ENCODE measurements at places on chromosomes 11 and 22.

- peak; percentile 80 for DNase-seq
Observed at GRCh38 chr11:560305-561147, at the start of the genes LMNTD2 and RASSF7. Gene LMNTD2 (minus strand): TSS chr11:560738. CDS start chr11:560716, 22 bp downstream. Gene RASSF7 (plus strand): TSS chr11:560970. CDS start chr11:561769, 799 bp downstream.

DNA sequence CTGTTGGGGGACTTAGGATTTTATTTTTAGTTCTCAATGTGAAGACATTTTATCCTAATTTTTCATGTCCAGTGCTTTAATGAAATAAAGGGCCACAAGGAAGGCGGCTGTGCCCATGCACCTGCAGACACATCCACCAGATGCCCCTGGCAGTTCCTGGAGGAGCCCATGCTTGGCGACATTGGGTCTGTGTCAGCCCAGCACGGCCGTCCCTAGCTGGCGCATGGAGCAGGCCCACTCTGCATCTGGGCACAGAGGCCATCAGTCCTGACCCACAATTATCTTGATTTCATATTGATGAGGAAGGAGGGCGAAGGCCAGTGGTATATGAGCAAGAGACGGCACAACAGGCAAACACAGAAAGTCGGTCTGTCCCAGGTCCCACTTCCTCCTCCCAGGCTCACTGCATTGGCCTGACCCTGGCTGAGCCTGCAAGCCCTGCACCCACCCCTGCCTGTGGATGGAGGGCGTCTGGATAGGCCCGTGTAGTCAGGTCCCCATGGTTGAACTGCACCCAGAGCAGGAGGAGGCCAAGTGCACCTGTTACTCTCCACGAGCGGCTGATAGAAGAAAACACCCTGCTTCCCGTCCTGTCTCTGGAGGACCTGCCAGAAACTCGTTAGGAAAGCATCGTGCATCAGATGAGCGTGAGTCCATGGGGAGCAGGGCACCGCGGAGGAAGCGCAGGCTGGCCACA, 296.9 kb downstream of the BRD1 start:
- DNase-seq: no peak

DNA sequence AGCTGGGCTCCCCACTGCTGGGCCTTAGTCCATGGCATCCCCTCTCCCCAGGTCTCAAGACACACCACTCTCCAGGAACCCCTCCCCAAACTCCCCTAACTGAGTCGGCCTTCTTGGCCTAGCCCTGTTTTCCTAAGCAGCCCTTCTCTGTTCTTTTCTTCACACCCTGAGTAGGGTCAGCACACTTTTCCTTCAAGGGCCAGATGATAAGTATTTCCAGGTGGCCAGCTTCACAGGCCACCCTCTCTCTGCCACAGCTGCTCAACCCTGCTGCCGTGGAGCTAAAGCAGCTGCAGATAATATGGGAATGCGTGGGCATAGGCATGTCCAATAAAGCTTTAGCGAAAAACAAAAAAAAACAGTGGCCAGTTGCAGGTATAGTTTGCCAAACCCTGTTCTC, 24.1 kb downstream of the DGCR2 start:
- DNase-seq: no peak

GRCh38 chr11:46612326-46612725, 4.7 kb downstream of the HARBI1 start:
- no peak for DNase-seq

GRCh38 chr22:17164392-17165024, 5.4 kb upstream of the HDHD5 start:
- no peak for DNase-seq

DNA sequence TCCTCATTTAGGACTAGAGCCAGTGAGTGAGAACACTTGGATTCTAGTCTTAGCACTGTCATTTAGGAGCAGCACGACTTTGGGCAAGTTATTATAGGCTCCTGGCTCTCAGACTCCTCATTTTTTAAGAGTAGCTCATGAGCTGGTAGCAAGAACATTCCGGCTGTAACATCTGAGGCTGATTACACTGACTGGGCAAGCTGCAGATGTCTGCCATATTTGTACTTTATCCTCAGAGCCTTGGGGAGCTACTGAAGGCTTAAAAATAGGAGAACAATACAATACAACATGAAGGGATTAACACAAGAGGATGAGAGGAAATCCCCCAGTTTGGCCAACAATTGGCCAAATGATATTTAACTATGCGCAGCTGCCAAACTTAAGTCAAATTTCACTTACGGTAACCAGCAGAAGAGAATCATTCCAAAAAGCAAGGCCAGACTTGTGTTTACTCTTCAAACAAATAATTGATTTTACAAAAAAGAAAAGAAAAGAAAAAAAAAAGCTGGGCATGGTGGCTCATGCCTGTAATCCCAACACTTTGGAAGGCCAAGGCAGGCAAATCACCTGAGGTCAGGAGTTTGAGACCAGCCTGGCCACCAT, 113.1 kb upstream of the ARHGAP42 start:
- no peak for DNase-seq

DNA sequence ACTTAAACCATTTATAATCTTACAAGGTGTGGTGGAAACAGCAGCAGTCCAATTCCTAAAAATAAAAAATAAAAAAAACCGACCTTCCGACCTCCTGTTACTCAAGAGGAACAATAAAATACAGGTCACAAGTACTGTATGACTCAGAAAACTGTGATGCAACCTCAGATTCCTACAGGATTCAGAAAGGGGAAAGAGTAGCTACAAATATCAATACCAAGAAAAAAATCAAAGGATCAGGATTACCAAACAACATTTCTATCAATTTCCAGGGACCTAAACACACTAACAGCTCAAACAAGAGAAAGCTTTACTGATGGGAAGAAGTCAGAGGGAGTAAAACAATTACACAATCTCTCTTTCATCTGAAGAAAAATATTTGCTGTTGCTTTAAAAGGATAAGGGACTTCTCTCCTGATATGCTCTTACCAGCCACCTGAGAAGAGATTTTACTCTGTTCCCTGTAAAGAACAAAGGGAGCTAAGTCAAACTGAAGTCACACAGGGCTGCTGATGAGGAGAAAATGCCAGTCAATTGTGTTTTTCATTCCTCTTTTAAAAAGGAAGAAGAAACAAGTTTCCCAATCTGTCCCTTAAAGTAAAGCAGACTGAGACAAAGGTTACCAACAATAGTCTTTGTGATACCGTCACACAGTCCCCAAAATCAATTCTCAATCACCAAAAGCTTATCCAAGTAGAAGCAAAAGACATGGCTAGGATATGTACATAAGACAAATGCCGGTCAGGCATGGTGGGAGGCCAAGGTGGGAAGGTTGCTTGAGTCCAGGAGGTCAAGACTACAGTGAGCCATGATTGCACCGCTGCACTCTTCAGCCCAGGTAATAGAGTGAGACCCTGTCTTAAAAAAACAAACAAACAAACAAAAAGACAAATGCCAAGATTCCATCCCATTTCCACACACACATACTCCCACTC, 39.3 kb downstream of the AMBRA1 start:
- DNase-seq: peak; percentile 73

DNA sequence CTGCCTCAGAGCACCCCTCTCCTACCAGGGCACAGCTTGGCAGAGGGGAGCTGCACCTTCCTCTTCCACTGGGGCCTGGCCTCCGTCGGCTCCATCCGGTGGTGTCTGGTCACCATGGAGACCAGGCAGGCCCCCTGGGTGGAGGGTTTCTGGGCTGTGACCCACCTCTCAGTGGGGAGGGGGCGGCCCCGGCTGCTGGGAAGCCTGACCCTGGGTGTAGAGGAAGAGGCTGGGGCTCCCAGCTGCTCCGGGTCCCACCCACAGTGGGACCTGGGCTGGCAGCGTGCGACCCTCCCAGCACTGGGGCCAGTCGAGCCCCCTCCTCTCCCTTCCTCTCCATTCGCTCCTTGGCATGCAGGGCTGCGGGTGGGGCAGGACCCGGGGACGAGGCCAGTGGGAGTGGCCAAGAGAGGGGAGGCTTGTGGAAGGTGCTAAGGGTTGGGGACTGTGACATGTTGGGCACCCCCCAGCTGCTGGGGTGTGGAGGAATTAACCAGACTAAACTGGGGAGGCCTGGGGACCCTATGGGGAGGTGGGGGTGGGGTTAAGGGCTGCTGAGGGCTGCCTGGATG, 46.8 kb downstream of the BRSK2 start:
- no peak for DNase-seq

DNA sequence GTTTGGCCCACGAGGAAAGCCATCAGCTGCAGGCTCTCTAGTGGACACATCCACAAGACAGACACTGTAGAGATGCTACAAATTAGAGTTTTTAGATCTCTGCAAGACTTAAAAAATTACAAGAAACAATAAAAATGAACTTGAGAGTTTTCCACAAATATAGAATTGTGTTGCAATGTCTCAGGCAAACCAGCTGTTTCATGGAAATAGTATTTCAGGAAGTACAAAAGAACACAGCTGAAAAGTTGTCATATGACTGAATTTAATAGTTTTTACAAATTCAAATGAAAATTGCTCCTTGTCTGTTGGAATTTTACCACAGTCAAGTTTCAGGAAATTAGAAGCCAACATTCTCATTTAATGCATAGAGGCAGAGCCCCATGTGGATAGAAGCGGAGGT, 184.5 kb upstream of the PITPNB start:
- DNase-seq: no peak

DNA sequence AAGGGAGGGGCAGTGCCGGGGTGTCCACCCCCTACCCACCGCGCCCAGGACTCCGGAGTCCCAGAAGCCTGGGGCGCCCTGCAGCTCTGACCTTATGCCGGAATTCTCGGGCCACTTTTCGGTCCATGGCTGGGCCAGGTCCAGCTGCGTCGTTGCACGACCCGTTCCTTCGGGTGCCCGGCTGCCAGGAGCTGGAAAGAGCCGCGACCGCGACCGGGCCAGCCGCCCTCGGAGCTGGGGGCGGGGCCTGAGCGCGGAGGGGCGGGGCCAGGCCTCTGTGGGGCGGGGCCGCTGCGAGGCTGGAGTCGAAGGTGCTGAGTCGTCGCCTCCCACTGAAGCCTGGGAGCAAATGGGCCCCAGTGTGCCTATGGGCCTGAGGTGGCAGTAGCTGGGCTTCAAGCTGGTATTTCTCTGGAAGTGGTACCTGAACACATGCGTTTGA, at the start of gene USH1C:
TSS of gene USH1C (minus strand) at position 236 of the 442 bp plus-strand sequence. CDS start at position 127, 109 bp downstream.
- DNase-seq: no peak

DNA sequence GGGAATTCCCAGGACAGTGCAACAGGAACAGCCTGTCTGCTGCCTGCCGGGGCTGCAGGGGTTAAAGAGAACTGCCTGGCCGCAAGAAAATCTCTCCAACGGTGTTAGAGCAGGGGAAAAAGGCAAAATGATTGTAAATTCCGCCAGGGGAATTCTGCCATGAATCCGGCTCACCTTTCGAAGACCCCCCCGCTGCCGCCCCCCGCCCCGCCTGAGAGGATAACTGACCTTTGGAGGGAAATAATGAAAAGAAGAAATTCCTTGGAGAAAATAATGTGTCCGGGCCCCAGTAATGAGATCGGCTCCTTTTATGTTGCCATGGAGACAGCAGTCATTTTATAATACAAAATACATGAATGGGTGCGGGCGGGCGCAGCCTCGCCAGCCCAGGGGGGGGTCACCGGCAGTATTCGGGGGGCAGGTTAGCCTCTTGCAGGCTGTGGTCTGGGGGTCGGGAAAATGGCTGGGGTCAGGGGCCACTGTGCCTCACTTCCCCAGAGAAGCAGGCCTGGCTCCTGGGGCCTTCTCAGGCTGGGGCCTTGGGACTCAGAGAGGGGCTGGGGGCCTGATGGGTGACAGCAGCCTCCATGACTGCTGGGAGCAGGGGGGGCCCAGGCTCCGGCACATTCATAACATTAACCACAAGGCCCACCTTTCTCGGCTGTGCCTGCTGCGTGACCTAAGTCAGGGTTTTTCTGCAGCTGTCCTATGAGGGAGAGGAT, 228.1 kb downstream of the MN1 start:
- DNase-seq: no peak

DNA sequence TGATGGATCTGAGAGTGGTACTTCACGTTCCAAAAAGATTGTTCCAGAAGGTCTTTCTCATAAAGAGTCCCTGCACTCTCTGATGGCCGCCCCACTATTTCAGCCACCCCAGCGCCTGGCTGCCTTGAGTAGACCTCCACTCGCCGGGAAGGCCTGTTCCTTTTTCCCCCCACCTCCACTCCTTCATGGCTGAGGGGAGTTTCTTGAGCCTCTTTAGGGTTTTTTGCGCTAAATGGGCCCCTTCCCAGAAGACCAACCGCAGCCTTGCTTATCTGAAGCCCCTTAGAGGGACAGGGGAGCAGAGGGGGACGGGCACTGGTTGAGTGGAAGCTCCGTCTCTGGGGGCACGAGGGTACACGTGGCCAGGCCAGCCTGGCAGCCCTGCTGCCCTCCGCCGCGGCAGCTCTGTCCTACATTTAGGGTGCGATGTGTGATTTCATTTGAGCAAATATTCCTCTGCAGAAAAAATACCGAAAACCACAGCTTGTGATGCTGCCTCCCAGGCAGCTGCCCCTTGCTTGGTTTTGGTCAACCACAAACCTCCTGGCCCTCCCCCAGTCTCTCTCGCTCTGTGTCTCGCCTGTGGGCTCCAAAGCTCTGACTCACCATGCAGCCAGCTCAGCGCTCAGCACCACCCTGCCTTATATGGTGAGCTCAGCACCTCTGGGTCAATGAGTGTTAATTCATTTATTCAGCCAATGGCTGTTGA, 88.7 kb downstream of the TP53I11 start:
- DNase-seq: peak; percentile 99

GRCh38 chr11:67400942-67401494, 640 bp downstream of the PPP1CA start:
- no peak for DNase-seq

All from NCI-H226 (cell line).